ENCODE measurements at places on chromosomes 1 and 21.

- DNase-seq, result no peak
These were observed 25.7 kb downstream of the TRIM67 start for GRCh38 chr1:231187571-231187970.

- DNase-seq, result no peak
These were observed 40.0 kb downstream of the SYNJ1 start for GRCh38 chr21:32687643-32688345.

GRCh38 chr1:202577381-202577780 lies 132.9 kb downstream of the SYT2 start:
- DNase-seq, result no peak

DNA sequence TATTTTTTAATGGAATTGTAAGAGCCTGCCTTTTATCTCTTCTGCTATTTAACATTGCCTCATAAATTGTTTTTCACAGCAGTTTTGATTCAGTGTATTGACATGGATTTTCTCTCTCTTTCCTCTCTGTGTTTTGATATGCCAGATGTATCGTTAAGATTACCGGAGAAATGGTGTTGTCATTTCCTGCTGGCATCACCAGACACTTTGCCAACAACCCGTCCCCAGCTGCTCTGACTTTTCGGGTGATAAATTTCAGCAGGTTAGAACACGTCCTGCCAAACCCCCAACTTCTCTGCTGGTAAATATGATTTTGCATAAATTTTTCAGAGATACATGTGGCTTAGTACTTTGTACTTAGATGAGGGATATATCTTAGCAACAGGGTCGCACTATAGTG lies 23.1 kb upstream of the DYNLT5 start:
- no peak for DNase-seq

GRCh38 chr1:22889213-22889827 lies 83.3 kb downstream of the LACTBL1 start:
- DNase-seq, result no peak

Measured in stimulated activated CD4-positive, alpha-beta T cell treated with anti-CD3 and anti-CD28 coated beads, Interleukin-4, amount 100 ng/mL, for 48 hours (primary cell).